Retina (tissue), 1 donor: ENCODE measurements at places on chromosomes 13 and 19.

- no peak for DNase-seq
Measured at GRCh38 chr19:19774354-19775033, 41.6 kb upstream of the ZNF14 start.

DNA sequence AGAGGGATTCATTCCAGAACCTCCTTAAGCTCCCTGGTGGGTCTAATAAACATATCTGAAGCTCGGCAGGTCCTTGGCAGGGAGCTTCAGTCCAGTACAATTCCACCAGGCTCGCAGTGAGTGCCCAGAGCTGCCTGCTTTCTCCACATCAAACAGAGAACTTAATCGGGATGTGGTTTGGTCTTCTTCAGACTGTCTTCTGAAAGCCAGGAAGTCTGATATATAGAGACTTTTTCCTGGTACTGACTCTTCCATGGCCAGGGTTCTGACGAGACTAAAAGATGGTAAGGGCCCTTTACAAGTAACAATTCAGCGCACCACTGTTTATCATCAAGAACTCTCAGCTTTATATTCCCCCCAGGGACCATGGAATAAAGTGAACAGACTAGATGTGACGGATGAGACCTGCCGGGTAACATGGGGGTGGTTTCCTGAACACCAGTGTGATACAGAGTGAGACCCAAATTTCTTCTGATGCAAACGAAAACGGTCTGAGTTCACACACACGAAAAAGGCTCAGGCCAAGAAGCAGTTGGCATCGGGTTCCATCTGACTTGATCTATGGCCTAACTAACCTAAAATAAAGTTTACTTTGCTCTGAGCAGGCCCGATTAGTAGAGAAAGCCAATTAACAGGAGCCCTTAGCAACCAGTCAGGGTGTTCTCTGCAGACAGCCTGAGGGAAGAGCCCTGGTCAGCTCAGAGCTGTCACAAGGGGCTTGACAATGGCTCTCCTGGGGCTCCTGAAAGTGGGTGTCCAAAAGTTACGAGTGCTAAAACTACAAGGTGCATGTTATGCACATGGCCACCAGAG is 29.0 kb downstream of the RANBP3 start:
- no peak for DNase-seq

GRCh38 chr13:107545946-107546502 is 669.3 kb downstream of the LIG4 start:
- no peak for DNase-seq

DNA sequence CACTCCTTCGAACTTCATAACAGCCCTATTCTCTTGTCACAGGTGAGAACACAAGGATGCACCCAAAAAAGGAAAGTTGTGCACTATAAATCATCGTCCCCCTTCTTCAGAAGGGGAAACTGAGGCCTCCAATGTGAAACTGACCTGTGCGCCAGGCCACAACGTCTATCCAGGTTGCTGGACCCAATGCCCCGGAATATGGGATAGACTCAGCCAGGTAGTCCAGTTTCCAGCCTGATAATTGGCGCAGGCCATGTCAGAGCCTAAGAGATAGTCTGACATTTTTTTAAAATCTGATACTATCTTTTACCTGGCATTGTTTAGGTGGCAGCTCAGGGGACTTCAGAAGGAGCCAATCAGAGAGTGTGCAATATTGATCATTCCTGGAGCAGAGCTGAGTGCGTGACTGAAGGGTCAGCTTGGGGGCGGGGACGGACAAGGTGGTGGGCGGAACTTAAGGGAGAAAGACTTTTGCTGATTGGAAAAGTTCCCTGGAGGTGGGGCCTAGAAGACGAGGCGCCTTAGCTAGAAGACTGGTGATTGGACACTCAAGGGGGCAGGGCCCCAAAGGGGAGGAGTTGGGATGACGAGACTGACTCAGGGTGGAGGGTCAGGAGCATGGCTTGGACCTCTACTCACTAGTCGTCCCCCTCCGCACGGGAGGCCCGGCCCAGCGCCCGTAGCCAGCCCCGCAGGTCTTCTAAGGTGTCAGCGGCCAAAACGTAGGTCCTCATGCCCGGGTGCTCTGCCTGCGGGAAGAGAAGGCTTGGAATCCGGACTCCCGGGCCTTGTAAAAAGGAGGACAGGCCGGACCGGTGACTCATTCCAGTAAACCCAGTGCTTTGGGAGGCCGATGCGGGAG is 8.5 kb downstream of the PLEKHA4 start:
- DNase-seq, result no peak

GRCh38 chr13:33185853-33186252 is 99.7 kb downstream of the STARD13 start:
- no peak for DNase-seq

DNA sequence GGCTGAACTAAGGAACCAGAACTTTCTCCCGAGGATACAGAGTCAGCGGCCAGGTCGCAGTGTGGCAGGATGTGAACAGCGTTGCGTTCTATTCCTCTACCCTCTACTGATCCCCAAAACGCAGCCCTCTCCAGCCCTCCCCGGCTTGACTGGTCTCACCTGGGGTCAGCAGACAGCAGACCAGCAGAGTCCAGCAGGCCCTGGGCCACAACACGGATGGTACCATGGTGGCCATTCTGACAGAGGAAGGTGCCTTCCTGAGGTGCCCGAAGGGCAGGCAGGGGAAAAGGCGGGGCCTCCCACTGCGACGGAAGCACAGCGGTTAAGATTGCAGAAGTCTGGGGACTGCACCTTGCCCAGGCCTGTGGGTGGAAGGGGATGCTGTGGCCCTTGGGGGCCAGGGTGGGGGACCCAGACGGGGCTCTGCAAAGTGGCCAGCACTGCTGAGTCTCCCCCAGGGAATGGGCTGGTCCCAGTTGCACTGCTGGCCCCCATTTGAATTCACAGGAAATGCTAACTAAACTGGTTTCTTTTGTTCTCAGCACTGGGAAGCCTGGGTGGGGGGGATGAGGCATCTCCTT is at the start of gene ICAM3:
Gene ICAM3, minus strand, starts transcription at position 245 of the 581 bp plus-strand sequence. Its CDS starts 10 bp downstream, at position 235.
- no peak for DNase-seq

DNA sequence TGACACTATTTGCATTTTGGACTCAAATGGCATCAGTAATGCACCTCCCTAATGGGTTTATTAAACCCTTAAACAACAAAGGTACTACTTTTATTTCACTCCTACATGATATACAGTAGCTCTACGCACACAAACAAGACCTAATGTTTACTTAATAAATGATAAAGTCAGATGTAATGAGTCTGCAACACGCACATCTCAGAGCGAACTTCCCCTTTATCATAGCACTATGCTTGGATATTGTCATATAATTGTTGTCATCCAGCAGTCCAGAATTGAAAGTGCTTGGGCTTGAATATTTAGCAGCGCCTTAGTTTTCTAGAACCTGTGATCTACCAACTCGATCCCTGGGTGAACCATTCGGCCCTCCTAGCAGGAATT is 772 bp downstream of the PARP4 start:
- no peak for DNase-seq

- no peak for DNase-seq
Measured at GRCh38 chr19:49098795-49099194, 13.5 kb downstream of the SNRNP70 start.

- DNase-seq, result peak; percentile 42
Measured at GRCh38 chr19:4233282-4233853, 4.0 kb downstream of the EBI3 start.

GRCh38 chr13:87675851-87676250 is 4.7 kb downstream of the SLITRK5 start:
- DNase-seq, result no peak

DNA sequence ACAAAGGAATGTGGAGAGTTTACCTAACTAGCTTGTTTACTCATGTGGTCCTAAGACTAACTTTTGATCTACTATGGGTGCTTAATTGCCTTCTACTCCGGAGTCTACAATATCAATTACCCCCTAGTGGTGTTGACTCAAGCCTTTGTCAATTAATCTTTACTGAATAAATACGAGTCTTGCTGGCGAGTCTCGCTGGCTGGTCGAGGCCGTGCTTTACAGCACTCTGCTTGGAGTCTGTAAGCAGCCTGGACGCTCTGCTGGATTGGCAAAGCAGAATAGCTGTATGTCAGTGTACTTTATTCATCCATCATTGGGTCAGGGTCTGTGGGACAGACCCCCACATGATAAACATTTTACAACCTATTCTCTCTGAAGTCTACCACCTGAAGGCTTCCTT is 9.9 kb upstream of the SPART start:
- DNase-seq, result no peak

- DNase-seq, result no peak
Measured at GRCh38 chr13:40125336-40125735, 469.9 kb downstream of the COG6 start.

DNA sequence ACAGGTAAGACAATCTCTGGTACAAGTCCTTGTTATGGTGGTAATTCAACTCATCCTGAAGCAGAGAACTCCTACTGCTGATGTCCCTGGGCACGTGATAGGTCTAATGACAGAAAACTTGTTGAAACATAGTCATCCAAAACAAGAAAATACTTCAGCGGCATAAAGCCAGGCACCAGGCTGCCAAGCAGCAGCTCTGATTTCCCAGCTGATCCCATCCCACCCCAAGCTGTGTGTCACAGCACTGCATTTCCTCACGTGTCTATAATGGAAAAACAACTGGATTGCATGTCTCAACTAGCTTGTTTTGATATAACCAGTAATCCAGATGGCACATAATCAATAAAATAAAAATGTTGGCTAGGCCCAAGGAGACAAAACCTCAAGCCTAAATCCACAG is 64.8 kb downstream of the MIPEP start:
- no peak for DNase-seq

- no peak for DNase-seq
Measured at GRCh38 chr19:41701401-41702075, 6.9 kb upstream of the CEACAM5 start.

DNA sequence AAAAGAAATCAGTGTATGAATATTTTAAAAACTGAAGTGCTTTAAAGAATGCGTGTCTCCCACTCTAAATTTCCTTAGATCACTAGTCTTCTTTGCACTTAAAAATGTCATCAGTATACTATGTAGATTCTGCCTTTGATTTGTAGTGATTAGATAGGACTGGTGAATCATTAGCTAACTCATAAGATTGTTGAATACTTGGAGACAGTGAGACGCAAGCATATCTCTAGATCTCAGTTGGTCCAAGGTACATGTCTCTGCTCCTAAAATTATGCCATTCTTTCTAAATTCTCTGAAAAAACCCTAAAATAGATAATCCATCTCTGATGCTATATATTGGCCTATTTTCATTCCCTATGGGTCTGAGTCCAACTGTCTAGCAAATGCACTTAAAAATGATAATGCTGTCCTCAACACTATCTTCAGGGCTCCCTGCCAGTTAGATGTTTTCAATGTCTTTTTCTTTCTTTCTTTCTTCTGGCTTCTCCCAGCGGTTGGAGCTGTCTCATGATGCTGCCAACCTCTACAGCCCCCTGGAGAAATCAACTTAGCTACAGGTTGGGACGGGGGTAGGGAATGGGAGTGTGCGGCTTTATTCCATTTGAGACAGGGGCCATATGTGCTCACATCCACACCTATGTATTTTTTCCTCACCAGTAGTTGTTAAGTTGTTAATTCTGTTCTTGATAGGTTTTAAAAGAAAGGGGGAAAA is 301.0 kb downstream of the NDFIP2 start:
- no peak for DNase-seq

DNA sequence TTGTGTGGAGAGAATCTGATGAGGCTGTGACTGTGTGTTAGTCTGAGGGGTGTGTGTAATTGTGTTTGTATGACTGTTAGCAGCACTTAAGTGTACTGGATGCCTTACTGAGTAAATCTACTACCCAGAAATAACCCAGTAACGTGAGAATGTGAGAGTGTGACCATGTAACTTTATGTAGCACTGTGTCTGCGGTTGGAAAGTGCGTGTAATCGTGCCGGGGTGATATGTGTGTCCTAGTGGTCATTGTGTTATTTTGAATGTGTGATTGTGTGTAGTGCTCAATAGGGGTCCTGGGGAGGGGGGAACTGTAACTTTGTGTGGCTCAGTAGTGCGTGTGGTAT is 550 bp downstream of the ZNF383 start:
- DNase-seq, result no peak

DNA sequence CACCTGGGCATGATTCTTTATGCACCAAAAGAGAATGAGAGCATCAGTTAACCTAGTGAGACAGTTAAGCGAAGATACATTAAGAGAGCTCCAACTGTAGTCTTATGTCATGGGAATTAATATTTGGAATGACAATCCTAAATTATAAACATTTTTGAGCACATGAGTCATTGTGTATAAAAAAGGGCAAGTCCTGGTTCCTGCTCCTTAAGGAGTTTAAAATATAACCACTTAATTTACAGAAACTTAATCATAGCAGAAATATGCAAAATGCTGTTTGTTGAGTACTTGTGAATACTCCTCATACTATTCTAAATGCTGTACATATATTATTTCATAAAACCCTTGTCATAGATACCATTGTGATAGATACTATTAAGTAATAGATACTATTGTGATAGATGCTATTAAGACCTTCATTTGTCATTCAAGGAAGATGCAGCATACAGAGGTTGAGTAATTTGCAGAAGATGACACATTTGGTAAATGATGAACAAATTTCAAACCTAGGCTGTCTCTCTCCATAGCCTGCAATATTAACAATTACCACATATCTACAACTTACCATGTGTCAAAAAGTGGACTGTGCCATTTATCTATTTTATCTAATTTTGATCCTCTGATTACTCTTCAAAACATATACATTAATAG is 301.0 kb downstream of the TBC1D4 start:
- DNase-seq, result no peak

DNA sequence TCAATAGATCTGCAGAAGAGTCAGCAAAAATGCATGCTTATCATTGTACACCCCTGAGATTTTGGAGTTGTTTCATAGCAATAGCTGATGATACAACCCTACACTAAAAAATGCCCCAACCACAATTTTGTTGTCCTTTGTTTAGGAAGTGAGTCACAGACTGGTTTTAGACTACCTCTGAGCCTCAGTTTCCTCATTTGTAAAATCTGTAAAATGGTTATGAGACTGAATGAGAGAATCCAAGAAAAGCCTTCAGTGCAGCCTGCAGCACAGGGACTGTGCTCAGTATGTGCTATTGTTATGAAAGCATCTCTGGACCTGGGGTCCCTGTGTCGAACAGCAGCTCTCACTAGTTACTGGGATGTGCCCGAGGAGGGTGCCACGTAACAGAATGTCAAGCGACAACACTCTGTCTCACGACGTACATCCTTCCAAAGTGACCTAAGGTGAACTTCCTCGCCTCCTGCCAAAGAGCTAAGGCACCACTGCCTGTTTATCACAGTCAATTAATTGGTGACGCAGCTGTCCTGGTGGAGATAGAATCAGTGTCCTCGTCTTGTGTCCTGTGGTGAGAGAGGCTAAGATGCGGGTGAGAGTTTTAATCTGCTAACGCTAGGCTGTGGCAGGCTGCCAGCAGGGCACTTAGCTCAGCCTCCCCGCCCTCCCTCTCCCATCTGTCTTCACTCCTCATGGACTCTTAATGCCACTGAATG is 18.1 kb downstream of the DHRS12 start:
- peak; percentile 92 for DNase-seq
